ENCODE measurements at places on chromosomes 3 and 15. TPM values are rescaled to one million over a fixed set of nuclear protein-coding genes. Genes with fewer than 3 reads are reported as not detected.

CSPG5 gene
- total RNA-seq, result 0.23 TPM

ADPRH gene
- 5.1 TPM for total RNA-seq

MASP1 gene
- 0.56 TPM for total RNA-seq

HDDC3 gene
- total RNA-seq, result 14.5 TPM

VWA5B2 gene
- total RNA-seq, result 1.1 TPM
